Activated naive CD4-positive, alpha-beta T cell (primary cell): ENCODE measurements at places on chromosomes 7 and 10.

GRCh38 chr7:17680026-17680425, 260.3 kb downstream of the SNX13 start:
- DNase-seq = no peak

DNA sequence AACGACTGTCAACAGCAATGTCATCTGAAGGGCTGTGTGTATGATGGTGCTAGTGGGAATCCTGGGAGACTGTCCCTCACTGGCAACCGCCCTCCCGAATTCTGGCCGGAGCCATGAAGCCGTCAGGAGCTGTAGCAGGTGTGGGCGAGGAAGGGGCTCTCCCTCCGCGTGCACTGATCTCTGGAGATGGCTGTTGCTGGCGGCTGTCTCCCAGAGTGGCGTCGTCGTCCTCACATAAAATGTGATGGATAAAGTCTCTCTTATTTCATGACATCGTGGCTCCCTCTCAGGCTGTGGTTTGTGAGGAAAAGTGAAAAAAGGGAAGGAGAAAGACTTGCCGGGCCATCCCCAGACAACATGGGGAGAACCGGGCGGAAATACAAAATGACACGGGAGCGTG, 216.5 kb downstream of the DNAJB6 start:
- DNase-seq = no peak

- no peak for DNase-seq
Observed at GRCh38 chr7:114519240-114519639, 104.6 kb downstream of the FOXP2 start.

DNA sequence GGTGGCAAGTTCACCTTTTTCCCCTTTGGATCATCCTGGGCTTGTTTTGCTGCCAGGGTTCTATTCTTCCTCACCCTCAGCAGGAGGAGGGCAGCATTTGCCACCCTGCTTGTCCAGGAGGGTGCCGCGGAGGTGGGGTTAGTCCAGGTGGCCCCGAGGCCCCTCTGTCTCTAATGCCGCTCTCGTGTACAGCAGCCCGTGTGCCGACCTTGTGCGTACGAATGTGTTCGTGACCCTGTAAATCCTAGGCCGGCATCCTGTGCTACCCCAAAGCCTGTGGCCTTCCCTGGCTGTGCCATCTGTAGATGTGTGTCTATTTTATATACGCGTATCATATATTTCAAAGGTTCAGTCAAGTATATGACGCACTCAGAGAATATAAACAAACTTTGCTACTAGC, 10.6 kb downstream of the IQCE start:
- no peak for DNase-seq

DNA sequence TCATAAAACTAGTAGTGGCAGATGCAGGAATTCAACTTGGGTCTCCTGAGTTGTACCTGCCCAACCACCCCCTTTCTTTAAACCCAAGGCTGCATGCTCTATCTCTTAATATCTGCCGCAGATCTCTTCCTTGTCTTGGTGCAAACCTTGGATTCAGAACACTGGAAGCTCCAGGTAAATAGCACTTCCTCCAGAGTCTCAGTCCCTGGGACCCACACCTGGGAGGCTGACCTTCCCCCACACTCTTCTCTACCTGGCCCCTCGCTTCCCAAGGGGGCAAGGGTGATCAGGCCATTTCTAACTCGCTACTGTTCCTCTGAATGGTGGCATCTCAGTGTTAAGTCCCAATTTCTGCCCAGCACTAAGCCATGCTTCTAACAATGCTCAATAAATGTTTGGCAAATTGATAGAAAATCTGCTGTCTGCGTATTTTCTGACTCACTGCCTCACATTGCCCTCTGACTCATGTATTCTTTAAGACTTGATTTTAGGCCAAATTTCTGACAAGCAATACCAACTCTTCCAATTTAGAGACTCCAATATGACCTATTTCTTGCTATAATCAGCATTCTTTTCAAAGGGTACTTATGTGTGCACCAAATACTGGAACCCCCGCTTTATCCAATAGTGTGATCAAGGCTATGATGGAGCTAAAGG, 68.0 kb upstream of the PPP1R3C start:
- no peak for DNase-seq

- no peak for DNase-seq
Observed at GRCh38 chr7:50679218-50680007, 103.3 kb downstream of the GRB10 start.

- DNase-seq = no peak
Observed at GRCh38 chr10:70914316-70914864, 26.0 kb upstream of the PCBD1 start.

GRCh38 chr10:32793033-32793432, 165.0 kb downstream of the ITGB1 start:
- DNase-seq = no peak

DNA sequence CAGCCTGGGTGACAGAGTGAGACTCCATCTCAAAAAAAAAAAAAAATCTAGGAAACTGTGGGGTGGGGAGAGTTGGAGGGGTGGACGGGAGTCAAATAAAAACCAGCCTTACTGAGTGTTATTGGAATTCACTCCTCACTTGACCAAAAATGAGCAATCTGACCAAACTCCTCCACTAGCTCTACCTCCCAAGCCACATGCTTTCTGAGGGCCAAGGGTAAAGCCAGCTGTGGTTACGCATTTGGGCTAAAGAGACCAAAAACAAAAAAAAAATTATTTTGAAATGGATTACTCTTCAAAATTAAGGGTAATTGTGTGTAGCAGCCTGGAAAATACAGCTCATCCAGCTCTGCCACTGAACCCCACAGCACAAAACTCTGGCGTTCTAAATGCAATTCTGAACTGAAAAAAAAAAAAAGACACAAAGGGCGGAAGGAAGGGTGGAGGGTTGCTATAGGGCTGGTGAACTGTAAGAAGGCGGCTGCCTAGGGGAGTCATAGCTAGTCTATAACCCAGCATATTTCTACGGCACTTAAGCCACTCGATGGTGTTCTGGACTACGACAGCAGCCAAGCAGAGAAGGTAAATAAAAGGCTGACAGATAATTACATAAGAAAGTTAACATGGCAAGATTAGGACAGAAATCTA, 7.8 kb downstream of the ELMO1 start:
- no peak for DNase-seq

DNA sequence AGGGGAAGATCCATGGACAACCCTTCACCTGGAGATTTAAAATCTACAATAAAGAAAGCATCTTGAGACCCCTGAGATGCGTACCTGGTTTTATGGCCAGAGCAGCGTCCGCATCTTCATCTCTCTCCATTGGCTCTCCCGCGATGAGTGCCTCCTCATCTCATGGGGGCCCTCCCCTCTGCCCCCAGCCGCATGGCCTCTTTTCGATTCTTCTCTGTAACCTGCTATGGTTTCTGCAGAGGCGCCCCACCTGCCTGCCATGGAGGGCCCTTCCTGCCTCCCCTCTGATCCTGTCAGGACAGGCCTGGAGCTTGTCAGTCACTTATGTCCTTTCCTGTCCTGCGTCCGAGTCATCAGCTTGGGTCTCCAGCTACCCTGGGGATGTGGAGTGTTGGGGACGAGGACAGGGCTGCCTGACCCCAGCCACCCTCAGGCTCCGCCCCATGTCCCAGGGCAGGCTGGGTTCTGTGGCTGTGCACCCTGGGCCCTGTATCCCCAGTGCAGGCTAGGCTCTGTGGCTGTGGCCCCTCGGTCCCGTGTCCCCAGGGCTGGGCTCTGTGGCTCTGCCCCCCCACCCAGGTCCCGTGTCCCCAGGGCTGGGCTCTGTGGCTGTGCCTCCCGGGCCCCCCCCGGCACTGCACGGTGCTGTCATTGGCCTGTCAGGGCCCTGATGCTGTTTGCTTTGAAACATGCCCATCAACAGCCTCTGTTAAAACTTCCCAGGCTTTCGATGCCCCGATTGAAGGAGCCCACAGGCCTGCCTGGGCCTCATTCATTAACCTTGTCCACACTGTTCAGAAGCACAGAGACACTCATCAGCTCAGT, 99.8 kb downstream of the WDR37 start:
- DNase-seq = no peak

DNA sequence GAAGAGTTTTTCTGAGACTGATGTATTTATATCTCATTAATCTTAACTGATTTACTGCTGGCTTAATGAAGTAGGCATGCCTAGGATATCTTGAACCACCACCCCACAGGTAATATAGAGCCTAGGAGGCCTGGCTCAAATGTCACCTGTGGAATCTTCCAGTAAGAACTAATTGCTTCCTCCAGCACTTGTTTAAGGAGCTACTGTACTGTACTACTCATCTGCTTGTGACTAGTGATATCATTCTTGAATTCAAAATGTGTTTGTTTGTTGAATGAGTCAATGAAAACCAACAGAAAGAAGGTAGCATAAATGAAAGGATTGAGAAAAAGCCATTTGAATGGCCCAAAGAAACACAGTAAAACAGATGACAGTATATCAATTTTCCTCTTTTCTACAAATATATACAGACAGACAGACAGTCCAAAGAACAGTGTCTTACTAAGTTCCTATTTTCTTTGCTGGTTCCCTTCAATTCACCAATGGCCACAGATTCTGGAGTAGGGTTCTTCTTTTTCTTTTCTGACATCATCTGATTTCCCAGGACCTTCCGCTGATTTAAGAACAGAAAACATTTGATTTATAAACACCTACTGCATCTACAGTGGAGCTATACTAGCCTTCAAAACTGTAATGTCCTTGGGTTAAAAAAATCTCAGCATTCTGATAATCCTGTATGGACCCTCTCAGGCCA, 43.7 kb upstream of the SLIT1 start:
- no peak for DNase-seq

- DNase-seq = no peak
Observed at GRCh38 chr7:66883716-66884115, 37.3 kb upstream of the TMEM248 start.

- DNase-seq = no peak
Observed at GRCh38 chr10:118276204-118276603, 65.9 kb downstream of the FAM204A start.

DNA sequence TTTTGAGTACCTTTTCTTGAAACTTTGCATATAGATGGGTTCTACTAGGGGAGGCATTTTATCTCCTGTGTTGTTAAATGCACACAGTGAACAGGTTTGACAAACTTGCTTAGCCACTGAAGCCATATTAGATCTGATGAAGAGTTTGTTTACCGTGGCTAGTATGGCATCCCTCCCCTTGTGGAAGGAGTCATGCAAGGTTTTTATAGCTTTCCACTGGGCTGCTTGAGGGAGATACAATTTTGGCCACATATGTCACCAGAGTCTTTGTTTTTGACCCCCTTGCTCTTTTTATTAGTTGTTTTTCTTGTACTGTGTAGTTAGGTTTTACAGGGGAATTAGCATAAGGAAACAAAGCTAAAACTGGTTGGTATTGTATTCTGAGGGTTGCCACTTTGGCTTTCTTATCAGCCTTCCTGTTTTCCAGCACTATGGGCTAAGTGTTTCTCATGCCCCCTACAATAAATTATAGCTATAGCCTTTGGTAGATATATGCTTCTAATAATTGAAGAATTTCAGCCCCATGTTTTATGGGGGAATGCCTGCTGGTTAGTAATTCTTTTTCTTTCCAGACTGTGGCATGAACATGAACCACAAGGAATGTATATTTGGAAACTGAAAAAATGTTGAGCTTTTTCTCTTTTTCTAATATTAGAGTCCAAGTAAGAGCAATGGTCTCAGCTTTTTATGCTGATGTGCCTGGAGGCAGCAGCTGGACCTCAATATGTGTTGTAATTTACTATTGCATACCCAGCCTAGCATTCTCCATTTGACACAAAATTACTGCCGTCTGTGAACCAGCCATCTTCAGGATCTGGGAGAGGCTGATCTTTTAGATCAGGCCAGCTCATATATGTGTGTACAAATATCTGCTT, 18.4 kb upstream of the STEAP2 start:
- DNase-seq = no peak

- no peak for DNase-seq
Observed at GRCh38 chr7:81562581-81562980, 207.3 kb downstream of the HGF start.

DNA sequence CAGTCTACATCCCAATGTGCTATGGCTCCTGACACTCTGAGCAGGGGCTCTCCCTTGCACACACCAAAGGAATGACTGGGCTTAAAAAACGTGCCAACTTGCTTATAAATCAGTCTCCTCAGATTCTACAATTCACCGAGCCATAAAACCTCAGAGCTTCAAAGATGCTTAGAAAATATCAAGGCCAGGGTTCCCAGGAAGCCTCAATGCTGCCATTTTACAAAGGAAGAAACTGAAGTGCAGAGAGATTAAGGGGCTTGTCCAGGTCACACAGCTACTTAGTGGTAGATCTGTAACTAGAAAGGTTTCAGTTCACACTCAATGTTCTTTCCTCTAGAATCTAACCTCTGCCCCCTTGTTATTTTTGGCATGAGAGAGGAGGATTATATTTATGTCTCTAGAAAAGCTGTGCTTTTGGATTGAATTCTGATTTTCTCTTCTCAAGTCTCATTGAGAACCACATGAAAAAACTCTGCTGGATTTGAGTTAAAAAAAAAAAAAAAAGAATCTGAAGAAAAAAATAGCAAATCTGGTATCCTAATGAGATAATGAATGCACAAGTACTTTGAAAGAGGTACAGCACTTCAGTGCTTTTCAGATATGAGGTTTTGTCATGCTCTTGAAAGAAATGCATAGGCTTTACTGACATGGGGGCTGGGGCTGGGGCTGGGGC, 22.3 kb upstream of the TSPAN33 start:
- no peak for DNase-seq
